Neural progenitor cell (in vitro differentiated cells): ENCODE measurements at places on chromosomes 11 and 22.

DNA sequence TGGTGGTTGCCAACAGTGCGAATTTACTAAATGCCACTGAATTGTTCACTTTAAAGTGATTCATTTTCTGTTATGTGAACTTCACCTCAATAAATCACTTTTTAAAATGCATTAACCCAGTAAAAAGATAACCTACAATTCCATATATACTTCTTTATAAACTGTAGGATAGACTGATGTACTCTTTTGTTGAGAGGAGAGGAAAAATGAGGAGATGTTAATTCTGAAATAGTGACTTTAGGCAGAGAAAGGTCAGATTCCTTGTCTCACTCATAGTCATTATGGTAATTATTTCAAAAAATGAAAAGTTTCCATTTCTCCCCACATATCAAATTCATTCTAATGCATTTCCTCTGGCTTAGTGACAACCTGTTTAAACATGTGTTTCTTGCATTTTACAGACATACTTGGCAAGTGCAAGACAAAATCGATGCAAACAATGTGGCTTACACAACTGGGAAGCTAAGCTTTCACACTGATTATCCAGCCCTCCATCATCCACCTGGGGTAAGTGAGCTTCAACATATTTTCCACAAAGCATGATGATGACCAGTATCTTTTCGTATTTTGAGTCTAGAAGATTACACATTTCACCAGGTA is 74.5 kb downstream of the BBOX1 start:
- no peaks in the 10 kb centered on the region for H3K36me3 ChIP-seq
- no peaks in the 10 kb centered on the region for H3K27me3 ChIP-seq
- H3K27ac ChIP-seq, result no peak overlapping the region
- no peak for DNase-seq

DNA sequence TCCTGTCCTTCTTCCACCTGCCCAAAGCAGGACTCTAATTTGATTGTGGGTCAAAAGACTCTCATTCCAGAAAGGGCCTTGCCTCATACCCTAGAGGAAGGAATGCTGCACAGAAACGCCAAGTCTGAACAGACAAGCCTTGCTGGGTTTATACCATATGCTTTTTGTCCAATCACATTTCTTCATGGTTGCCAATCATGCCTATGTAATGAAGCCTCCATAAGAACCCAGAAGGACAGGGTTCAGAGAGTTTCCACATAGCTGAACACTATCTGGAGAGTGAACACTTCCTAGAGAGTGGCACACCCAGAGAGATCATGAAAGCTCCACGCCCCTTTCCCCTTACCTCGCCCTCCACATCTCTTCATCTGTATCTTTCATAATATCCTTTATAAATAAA is 4.8 kb upstream of the SAA2 start:
- H3K36me3 ChIP-seq, result no peaks in the 10 kb centered on the region
- H3K27me3 ChIP-seq, result no peaks in the 10 kb centered on the region
- no peaks in the 10 kb centered on the region for H3K4me1 ChIP-seq
- H3K4me3 ChIP-seq, result no peak overlapping the region
- DNase-seq, result no peak

GRCh38 chr11:47156333-47156732 is 20.3 kb downstream of the ARFGAP2 start:
- H3K27ac ChIP-seq, result no peak overlapping the region
- H3K36me3 ChIP-seq, result no peaks in the 10 kb centered on the region
- H3K27me3 ChIP-seq, result no peaks in the 10 kb centered on the region
- H3K4me3 ChIP-seq, result no peak overlapping the region

- H3K36me3 ChIP-seq, result no peaks in the 10 kb centered on the region
- no peak overlapping the region for H3K27ac ChIP-seq
- no peak overlapping the region for H3K4me3 ChIP-seq
- H3K27me3 ChIP-seq, result peaks cover 21% of the 10 kb centered on the region
Measured at GRCh38 chr22:29065468-29066190, 4.0 kb upstream of the C22orf31 start.

- H3K27me3 ChIP-seq, result no peaks in the 10 kb centered on the region
- no peaks in the 10 kb centered on the region for H3K36me3 ChIP-seq
- no peak overlapping the region for H3K27ac ChIP-seq
- H3K4me1 ChIP-seq, result peaks cover 11% of the 10 kb centered on the region
Measured at GRCh38 chr22:17972385-17973191, 51.8 kb downstream of the MICAL3 start.

DNA sequence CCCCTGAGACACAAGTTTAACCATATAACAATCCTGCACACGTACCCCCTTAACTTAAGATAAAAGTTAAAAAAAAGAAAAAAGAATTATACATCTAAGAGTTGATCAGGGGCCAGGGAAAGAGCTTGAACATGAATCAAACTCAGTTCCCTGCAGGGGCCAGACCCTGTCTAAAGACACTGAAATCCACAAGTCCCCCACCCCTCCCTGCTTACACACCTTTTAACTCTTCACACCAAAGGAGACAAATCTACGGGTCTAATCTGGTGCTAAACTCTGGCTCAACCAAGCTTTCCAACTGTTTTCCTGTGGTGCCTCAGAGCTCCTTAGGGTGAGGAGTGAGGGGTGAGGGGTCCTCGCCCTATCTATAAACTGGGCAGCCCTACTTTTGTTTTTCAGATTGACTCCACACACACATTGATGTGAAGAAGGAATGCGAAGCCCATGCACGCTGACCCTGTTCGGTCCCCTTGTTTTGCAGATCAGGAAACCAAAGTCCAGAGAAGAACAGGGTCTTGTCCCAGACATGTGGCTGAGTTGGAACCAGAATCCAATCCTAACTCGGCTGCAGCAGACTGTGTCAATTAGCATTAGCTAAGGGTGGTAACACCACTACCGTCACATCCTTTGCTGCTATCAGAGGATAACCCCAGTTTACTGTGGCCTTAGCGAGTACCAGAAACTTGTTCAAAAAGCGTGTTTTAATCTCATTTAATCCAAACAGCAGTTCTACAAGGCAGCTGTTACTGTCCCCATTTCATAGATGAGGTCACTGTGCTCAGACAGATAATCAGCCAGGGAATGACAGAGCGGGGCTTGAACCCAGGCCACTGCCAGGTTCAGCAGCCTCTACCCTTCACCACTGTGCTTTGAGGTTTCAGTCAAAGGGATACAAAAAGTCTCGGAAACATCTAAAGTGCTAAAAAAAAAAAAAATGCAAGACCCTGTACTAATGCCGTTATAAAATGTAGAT is 145.2 kb upstream of the SYT13 start:
- no peak overlapping the region for H3K27ac ChIP-seq
- no peaks in the 10 kb centered on the region for H3K4me1 ChIP-seq
- H3K36me3 ChIP-seq, result no peaks in the 10 kb centered on the region
- H3K27me3 ChIP-seq, result peaks cover 6% of the 10 kb centered on the region
- no peak overlapping the region for H3K4me3 ChIP-seq

DNA sequence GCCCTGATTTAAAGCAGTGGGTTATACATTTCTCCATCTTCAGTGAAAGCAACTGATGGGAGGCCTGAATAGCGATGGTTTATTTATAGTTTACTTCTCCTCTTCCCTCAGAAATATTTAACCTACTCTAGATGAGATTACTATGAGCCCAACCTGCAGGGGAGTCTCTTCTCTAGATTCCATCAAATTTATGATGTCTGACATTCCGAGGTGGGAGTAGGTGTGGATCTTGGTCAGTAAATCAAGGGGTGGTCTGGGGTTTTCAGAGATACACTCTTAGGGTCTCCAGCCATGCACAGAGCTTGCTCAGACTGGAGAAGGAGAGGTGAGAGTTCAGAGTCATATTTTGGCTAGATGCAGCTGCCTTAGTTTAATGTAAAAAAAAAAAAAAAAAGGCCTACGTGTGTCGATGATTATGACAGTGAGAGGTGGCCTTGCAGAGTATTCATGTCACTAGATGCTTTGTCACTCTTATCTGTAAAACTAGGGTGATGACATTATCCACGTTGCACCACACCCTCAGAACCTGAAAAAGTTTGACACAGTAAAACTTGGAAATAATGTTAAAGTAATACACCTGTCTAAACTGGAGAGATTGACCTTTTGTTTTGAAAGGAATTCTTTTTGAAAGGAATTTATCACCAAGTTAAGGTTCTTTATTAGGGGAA is 81.2 kb downstream of the EXT2 start:
- peaks cover 5% of the 10 kb centered on the region for H3K36me3 ChIP-seq
- H3K4me3 ChIP-seq, result no peak overlapping the region
- H3K27me3 ChIP-seq, result no peaks in the 10 kb centered on the region
- no peak overlapping the region for H3K27ac ChIP-seq
- peaks cover 15% of the 10 kb centered on the region for H3K4me1 ChIP-seq
- DNase-seq, result no peak

DNA sequence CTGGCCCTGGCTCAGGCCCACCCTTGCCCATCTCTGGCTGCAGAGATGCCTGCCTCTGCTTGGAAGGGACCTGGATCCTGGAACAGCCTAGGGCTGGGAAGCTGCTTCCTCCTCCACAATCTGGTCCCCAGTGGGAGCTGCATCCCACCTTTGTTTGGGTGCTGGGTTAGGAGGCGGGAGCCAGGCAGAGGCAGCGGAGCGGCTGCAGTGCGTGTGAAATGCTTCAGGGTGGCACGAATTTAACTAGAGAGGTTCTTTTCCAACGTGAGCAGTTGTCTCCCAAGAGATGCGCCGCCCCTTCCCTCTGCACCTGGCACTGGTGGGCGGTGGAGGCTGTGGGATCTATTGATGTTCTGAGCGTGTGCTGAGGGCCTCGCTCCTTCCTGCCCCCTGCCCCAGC is 31.6 kb downstream of the BRSK2 start:
- H3K27me3 ChIP-seq, result no peaks in the 10 kb centered on the region
- peaks cover 4% of the 10 kb centered on the region for H3K36me3 ChIP-seq
- no peak overlapping the region for H3K4me3 ChIP-seq
- DNase-seq, result no peak
- no peak overlapping the region for H3K27ac ChIP-seq

DNA sequence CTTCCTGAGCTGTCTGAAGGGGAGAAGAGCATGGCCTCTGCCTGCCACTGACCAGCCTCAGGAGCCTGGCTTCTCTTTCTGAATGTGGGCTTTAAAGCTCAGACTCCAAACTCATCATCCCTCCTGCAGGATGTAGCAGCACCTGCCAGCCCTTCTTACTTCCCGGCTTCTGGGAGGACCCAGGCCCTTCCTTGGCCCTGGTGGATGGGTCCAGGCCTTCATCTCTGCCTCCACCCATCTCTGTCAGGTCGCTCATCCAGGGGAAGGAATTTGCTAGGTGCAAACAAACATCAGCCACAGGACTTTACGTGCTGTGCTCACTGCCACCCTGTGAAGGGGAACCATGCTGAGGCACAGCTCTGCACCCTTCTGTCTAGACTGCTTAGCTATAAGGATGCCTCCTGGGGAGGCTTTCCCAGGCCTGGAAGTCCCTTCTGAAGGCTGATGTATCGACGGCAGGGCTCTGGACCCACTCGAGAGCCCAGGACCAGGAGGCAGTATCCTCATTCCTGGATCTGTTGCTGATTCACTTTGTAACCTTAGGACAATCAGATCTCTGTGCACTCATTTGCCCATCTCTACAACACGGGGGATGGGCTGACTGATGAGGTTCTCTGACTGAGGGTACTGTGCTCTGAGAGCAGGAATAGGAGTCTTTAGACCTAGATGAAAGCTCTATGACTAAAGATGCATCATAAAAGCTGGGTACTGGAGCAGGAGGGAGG is 30.9 kb downstream of the USP35 start:
- no peaks in the 10 kb centered on the region for H3K36me3 ChIP-seq
- DNase-seq, result no peak
- no peaks in the 10 kb centered on the region for H3K4me1 ChIP-seq
- no peaks in the 10 kb centered on the region for H3K27me3 ChIP-seq
- H3K4me3 ChIP-seq, result no peak overlapping the region

GRCh38 chr22:19238900-19239299 is 52.6 kb downstream of the CLTCL1 start:
- no peaks in the 10 kb centered on the region for H3K27me3 ChIP-seq
- no peaks in the 10 kb centered on the region for H3K36me3 ChIP-seq
- H3K4me1 ChIP-seq, result no peaks in the 10 kb centered on the region
- no peak overlapping the region for H3K27ac ChIP-seq
- H3K4me3 ChIP-seq, result no peak overlapping the region
- no peak for DNase-seq

DNA sequence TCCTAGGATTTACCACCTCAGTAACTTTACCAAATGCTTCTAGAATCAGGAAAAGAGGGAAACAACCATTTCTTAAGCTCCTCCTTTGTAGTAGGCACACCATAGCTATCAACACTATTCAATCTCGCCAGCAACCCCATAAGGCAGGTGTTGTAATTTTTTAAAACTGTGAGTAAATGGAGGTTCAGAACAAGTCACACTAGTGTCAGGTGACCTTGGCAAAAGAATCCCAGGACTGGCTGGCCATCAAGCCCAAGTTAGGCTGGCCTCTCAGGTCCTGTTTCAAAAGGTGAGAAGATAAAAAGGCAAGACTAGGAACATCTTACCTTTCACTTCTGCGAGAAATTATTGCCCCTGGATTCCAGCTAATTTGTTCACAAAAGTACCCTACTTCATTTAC is 713 bp downstream of the TOP3B start:
- peaks cover 16% of the 10 kb centered on the region for H3K27me3 ChIP-seq
- H3K27ac ChIP-seq, result peak overlapping the region; percentile 23
- H3K4me1 ChIP-seq, result peaks cover 7% of the 10 kb centered on the region
- DNase-seq, result peak; percentile 49
